ENCODE measurements at places on chromosomes 7 and 10.
A peak's percentile ranks its signal among the peaks of the same experiment; 100 is the strongest.

DNA sequence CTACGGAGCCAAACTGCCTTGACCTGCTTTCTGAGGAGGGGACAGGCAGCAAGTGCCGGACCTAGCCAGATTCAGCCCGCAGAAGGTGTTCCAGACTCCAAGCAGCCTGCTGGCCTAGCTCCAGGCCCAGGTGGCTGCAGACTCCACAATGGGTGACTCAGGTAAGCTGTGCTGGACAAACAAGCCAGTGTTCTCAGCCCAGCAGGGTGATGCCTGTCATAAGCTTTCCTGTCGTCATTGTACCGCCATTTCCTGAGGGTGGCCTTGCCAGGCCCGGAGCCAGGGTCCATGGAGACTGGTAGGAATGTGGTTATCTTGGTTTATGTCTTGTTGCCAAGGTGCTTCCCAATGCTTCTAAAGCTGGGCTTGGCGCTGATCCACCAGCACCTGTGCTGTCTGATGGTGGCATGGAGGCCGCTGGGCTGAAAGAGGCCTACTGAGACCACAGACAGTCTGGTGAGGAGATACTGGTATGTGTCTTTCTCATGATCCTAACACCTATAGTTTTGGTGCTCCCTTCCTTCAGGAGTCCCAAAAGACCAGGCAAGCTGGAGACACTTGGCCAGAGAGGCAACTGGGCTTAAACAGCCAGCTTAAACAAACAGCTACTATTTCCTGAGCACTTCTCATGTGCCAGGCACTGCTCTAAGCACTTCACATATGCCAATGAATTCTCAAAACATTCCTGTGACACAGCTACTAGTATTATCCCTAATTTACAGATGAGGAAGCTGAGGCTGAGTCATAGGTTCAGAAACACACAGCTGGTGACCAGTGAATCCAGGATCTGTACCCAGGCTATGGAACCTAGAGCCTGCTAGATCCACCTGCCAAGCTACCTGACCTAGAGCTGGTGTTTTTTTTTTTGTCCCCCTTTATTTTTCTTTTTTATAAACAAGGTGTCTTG, 42.0 kb downstream of the ZC3HC1 start:
- DNase-seq = no peak

DNA sequence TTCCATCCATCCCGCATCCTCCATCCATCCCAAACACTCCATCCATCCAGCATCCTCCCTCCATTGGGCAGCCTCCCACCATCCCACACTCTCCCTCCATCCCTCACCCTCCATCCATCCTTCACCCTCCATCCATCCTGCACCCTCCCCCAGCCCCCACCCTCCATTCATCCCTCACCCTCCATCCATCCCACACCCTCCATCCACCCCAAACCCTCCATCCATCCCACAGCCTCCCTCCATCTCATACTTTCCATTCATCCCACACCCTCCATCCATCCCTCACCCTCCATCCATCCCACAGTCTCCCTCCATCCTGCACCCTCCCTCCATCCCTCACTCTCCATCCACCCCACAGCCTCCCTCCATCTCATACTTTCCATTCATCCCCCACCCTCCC, 60.4 kb downstream of the FOXI2 start:
- DNase-seq = no peak

DNA sequence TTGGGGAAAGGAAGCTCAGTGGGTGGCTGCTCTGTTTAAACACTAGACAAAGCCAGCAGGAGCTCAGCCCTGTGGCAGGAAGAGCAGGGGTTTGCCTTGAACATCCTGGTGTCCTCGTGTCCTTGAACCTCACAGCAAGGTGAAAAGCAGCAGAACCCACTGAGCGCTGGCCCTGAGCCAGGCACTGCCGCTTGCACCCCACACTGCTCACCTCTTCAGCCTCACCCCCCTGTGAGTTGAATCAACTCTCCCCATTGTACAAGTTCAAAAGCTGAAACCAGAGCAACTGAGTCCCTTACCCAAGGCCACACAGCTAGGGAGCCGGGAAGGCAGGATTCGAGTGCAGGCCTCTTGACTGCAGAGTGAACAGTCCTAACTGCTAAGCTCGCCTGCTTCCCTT, 32.0 kb downstream of the SLC29A3 start:
- DNase-seq = no peak

DNA sequence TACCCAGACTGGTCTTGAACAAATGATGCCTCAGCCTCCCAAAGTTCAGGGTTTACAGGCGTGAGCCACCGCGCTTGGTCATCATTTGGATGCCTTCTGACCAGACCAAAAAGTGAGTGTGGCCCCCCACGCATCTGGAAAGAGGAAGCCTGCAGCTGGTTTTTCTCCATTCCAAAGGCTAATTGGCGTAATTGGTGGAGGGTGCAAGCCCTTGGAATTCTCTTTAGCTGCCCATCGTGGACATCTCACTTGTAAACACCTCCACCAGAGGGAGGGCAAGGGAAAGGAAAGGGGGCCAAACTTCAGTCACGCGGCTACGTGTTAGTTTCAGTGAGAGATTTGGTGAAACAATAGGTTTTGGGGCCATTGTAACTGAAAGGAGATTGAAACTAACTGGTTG, 4.1 kb upstream of the ARHGAP21 start:
- no peak for DNase-seq

DNA sequence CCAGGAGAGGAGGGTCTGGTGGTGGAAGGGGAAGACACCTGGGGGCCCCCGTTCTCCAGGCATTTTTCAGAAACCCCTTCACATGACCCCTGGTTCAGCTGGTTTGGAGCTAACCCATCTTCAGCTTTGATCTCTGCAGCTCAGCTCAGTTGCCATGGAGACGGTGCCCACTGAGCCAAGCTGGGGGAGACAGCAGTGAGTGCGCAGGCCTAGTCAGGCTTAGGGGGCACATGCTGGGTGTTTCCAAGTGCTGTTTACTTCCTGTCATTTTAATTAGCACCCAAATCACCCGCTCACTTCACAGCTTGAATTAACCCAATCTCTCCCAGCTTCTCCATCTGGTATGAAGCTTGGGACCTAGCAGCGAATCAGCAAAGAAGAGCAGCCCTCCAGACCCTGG, 9.0 kb downstream of the SPOCK2 start:
- DNase-seq = peak; percentile 83

DNA sequence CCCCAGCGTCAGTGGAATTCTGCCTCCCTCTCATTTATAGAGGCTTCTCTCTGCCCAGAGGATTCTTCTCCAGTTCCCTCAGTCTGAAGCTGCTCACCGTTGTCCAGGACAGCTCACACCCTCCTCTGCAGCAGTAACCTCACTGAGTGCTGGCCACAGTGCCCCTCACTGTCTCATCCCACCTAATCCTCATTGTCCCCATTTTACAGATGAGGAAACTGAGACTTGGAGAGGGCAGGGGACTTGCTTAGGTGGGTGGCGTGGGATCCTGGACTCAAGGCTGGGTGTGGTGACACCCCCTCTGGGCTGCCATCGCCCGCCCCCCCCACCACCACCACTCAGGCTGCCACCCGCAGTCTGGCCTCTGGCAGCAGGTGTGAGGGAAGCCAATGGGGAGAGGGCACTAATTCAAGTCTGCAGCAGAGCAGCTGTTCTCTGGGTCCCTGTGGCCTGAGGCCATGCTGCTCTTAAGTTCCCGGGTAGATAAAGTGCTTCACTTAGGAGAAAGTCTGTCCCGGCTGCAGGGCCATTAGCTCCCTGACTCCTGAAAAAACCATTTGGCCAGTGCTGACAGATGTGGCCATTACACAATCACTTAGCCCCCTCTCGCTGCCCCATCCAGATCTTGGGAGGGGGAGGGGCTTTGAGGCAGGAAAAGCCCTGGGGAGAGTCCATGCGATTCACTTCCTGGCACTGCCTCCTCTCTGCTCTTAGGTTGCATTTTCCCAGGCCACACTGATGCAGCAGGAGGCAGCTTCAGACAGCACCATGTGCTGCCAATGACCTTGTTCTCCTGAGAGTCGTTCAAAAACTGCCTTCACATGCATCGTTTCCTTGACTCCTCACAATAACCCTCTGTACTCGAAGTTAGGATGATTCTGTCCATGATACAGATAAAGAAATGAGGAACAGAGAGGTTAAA, 36.3 kb downstream of the DRGX start:
- DNase-seq = no peak

GRCh38 chr7:68977385-68978055, 620.8 kb upstream of the AUTS2 start:
- DNase-seq = no peak

- DNase-seq = no peak
These were observed 102.3 kb upstream of the PPP1R3A start for GRCh38 chr7:114021135-114021534.

- no peak for DNase-seq
These were observed 124.0 kb downstream of the MAGI2 start for GRCh38 chr7:79329464-79329863.

GRCh38 chr7:55575733-55576132, 3.4 kb upstream of the VOPP1 start:
- DNase-seq = peak; percentile 51

DNA sequence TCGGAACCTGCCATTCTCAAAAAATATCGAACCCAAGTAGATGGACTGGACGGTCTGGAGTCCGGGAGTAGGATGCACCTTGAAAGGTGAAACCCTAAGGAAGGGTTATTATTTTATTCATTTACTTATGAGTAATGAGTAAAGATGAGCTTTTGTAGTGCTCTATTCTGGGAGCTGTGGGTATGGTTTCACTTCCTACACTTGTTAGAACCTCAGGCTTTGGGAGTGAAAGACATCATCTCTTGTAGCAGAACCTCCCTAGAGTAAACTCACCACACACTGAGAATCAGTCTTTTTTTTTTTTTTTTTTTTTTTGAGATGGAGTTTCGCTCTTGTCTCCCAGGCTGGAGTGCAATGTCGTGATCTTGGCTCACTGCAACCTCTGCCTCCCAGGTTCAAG, 389.4 kb upstream of the AUTS2 start:
- DNase-seq = no peak

- no peak for DNase-seq
These were observed 2.5 kb downstream of the ENTPD1 start for GRCh38 chr10:95758351-95759025.

DNA sequence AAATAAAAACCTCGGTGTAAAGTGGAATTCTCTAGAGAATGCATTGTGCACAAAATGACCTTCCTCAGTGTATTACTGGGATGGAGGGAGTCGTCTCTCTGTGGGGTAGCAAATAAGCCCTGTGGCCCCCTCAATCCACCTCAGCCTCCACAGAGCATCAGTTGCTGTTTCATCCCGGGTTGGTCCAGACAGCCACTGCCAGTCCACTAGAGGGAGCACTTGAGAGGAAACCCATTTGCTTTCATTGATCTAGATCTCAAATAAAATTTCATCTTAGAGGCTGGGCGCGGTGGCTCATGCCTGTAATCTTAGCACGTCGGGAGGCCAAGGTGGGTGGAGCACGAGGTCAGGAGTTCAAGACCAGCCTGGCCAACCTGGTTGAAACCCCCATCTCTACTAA, 1128.7 kb downstream of the CNTNAP2 start:
- no peak for DNase-seq

- DNase-seq = no peak
These were observed 70.6 kb upstream of the ARID5B start for GRCh38 chr10:61830846-61831273.

GRCh38 chr7:70807650-70808049, 324.3 kb upstream of the GALNT17 start:
- no peak for DNase-seq

GRCh38 chr10:128071417-128071782, 54.8 kb downstream of the MKI67 start:
- DNase-seq = no peak

- no peak for DNase-seq
These were observed 148.4 kb downstream of the GRID1 start for GRCh38 chr10:86218160-86218559.

- peak; percentile 47 for DNase-seq
These were observed at the start of gene UNC5B for GRCh38 chr10:71212318-71213126. TSS of gene UNC5B (plus strand) at chr10:71212570. CDS start at chr10:71212986, 416 bp downstream.

- DNase-seq = no peak
These were observed 95.6 kb downstream of the ST7 start for GRCh38 chr7:117048882-117049281.

DNA sequence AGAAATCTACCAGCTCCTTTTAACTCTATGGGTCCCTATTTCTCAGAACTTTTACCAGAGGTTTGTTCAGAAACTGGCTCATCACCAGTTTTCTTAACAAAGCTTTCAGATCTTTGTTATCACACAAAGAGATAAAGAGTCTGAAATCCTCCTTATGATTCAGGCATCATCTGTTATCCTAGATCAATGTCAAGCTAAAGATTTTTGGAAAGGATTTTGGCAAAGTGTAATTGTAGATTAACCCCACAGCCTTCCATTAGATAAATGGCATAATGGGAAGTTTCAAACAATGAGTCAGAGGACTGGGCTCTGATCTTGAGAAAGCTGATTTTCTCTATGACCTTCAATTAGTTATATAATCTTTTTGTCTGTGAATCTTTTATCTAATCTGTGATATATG, 192.2 kb downstream of the NXPH1 start:
- DNase-seq = no peak

- DNase-seq = no peak
These were observed 21.5 kb upstream of the GRIFIN start for GRCh38 chr7:2497500-2498336.

DNA sequence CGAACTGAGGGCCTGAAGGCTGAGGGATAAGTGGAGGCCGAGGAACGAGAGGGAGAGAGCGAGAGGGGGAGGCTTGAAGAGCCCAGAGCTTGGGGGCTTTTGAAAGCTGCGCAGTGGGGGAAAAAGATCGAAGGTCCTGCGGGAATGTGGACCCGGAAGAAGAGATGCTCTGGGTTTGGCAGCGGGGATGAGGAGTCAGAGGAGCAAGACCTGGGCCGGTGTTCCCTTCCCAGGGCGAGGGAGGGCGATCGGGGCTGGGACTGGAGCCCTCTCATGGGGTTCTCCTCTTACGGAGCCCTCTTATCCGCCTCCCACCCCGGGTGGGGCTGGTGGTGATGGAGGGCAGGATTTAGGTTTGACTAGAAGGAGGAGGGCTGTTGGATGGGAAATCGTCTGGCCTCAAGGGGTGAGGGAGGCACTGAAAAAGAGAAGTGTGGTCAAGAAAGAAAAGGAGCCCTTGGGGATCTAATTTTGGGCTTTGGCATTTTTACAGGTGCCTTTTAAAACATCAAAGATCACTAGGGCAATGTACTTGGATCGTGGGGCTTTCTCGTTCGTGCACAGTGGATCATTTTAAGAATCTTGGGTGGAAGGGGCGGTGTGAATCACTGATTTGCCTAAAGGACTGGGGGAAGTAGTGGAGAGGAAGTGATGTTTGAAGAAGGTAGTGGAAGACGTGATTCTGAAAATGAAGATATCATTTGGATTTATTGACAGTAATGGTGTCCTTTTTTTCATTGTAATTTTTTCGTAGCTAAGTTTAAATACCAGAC, 637 bp downstream of the SAMD8 start:
- DNase-seq = peak; percentile 53

DNA sequence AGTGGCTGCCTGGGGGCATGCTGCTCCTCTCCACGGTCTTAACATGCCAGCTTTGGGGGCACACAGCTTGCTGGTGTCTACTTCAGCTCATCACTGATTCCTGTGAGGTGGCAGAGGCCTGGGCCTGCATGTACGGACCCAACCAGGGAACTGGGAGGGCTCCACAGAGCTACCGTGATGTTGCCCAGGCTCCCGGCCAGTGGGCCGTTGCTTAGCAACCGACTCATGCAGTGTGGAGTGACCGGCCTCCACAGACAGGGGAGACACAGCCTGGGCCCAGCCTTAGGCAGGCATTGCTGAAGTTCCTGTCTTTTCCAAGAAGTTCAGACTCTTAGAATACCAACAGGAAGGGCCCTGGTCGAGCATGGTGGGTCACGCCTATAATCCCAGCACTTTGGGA, 25.8 kb upstream of the SH2B2 start:
- DNase-seq = no peak

GRCh38 chr7:50449501-50449880, 659 bp downstream of the FIGNL1 start:
- DNase-seq = no peak

GRCh38 chr10:35223016-35223415, 96.4 kb downstream of the CREM start:
- DNase-seq = no peak

GRCh38 chr10:24382979-24383663, 174.2 kb downstream of the KIAA1217 start:
- no peak for DNase-seq

Data from CD4-positive, alpha-beta T cell treated with Interleukin-15 for 4 hours (primary cell).